ENCODE measurements at places on chromosomes 5 and 9.

GRCh38 chr5:105952875-105953274 is 1717.9 kb downstream of the EFNA5 start:
- no peak for DNase-seq

DNA sequence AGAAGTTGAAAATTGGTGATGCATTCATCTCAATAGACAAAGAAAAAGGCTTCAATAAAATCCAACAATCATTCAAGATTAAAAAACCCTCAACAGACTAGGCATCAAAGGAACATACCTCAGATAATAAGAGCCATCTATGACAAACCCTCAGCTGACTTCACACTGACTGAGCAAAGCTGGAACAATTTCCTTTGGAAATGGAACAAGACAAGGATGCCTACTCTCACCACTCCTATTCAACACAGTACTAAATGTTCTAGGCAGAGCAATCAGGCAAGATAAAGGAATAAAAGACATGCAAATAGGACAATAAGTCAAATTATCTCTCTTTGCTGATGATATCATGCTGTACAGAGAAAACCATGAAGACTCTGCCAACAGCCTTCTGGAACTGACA is 1188.1 kb downstream of the DTWD2 start:
- DNase-seq: no peak

DNA sequence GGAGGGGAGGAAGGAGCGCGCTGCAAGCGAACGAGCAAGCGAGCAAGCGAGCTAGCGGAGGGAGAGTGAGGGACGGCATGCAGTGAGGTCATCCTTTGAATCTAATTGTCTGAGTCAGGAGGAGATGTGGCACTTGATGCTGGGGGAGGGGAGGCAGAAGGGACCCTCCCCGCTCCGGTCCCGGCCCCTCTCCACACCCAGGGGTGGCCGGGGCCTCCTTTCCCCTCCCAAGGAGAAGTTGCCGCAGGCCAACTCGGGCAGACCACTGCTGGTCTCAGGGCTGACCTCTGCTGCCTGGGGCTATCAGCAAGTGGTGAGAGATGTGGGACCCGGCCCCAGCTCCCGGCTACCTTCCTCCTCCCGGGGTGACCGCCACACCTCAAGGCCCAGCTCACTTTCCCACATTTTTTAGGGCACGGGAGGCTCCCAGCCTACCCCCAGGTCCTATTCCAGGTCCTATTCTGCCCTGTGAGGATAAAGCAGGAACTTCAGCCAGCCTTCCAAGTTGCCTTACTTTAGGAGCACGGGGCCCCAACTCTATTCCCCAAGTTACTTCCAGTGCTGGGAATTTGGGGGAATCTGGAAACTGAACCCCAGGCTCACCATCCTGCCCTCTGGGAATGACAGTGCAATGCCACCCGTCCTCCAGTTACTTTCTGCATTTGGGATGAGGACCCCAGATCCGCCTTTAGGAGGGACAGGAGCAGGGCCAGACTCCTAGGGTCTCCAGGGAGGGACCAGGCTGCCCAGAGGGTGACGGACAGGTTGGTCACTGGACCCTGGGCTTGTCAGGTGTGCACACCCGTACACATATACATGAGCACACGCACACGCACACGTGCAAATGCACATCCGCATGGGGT is 11.1 kb downstream of the CNTFR start:
- peak; percentile 98 for DNase-seq

DNA sequence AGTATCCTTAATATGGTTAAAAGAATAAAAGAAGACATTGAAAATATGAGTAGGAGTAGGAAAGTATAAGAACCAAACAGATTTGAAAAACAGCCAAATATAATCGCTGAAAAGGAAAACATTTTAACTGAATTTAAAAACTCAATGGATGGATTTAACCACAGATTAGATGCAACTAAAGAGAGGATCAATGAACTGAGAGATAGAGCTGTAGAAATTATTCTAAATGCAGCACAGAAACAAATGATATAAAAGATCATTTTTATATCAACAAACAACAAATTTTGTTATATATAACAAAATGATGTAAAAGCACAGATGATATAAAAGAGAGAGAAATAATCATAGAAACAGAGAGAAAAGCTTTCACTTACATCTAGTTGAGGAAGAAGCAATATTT is 29.3 kb upstream of the COL5A1 start:
- DNase-seq: no peak

DNA sequence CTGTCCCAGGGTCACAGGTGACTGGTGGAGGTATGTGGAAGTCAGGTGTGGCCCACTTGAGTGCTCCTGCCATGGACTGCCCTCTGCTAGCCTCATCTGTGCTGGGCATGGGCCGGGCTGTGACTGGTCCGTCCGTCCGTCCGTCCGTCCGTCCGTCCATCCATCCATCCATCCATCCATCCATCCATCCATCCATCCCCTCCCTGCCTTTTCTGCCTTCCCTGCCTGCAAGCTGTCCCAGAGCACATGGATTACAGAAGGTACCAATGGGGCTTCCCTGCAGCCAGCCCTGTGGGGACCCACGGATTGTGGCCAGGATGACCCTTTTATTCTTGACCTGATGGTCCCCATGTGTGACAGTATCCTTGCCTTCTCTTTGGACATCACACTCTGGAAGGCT is 92.5 kb downstream of the MACROH2A1 start:
- DNase-seq: no peak

DNA sequence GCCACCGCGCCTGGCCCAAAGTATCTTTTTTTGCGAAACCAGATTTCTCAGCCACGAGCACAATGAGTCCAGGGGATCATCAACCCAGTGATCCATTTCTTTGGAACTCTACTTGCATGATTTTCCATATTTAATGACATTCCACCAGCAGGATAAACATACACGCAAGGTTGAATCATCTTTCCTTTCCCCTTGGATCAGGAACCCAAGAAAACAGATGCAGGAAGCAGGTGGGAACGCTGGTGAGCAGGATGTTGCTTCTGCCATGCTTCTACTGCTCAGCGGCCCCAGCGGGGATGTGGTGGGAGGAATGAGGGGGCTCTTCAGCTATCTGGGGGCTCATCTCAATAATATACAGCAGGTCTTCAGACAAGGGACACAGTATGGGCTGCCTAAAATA is 118.2 kb downstream of the SEC61B start:
- peak; percentile 23 for DNase-seq

DNA sequence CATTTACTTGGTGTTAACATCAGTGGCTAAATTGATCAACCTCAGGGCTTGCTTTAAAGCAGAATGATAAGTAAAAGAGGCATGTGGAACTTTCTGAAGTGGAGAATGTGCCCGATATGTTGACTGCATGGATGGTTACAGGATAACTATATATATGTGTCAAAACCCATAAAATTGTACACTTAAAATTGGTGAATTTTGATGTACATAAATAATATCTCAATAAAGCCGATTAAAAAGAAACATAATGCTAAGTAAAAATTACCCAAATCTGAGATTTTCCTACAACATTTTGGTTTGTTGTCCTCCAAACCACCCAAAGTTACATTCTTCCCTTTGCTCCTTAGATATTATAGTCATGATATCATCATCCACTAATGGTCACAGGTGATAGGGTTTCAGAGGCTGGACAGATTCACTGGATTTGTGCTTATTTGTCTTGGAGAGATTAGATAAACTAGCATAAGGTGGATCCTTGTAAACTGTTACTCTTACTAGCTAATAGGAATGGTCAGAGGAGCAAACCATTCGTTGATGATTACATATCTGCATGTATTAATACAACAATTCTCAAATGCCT is 119.7 kb upstream of the RPS23 start:
- no peak for DNase-seq

DNA sequence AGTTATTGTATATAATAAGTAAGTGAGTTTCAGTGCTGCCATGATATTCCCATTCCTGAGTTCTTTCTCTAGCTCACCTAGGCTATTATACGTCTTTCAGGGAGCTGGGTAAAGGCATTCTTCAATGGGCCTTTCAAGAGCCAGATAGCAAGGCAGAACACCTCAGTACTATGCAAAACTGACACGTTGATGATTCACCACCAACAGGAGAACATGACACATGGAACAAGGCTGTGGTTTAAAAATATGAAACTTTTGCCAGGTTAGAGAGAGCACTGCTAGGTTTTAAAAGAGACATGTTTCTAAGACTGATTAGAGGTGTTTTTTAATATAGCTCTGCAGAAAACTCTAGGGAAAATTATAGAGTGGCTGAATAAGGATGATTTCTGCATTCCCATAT is 95.9 kb downstream of the UGCG start:
- DNase-seq: peak; percentile 51

DNA sequence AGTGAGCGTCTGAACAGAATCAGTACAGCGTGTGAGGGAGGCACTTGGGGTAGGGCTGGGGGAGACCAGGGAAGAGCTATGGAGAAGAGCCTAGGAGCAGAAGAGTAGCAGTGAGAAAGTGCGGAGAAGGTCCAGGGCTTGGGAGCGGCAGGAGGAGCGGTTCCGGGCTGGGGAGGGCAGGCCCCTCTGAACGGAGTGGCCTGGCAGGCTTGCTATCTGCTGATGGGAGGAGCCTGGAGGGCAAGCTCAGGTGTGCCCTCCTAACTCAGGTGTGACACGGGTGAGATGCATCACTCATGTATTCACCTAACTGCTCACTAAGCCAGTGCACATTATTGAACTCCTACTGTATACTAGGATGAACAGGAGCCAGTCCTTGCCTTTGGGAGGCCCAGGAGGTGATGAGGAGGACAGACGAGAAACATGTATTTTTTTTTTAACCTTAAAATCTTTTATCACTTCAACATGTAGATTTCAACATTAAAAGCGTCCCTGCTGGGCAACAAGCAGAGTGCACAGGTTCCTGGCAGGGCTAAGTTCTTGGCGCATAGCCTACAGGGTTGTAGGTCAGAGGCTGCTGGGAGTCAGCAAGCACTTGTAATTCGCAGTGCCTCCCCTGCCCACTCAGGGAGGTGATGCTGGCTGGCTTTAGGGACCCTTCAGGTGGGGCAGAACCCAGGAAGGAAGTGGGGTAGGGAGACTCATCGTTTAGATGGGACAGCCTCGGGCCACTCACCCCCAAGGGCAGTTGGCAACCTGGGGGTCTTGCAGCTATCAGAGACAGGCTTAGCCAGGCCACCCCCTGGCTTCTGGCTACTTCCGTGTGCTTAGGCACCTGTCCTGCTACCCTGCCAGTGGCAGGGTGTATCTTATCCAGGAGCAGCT is 55.5 kb downstream of the TMOD1 start:
- no peak for DNase-seq

GRCh38 chr9:97993000-97993399 is 9.9 kb downstream of the ANP32B start:
- DNase-seq: no peak

GRCh38 chr9:100277166-100277979 is 75.4 kb downstream of the TEX10 start:
- peak; percentile 81 for DNase-seq

- peak; percentile 84 for DNase-seq
These were observed 2.2 kb downstream of the DUSP1 start for GRCh38 chr5:172768573-172769341.

DNA sequence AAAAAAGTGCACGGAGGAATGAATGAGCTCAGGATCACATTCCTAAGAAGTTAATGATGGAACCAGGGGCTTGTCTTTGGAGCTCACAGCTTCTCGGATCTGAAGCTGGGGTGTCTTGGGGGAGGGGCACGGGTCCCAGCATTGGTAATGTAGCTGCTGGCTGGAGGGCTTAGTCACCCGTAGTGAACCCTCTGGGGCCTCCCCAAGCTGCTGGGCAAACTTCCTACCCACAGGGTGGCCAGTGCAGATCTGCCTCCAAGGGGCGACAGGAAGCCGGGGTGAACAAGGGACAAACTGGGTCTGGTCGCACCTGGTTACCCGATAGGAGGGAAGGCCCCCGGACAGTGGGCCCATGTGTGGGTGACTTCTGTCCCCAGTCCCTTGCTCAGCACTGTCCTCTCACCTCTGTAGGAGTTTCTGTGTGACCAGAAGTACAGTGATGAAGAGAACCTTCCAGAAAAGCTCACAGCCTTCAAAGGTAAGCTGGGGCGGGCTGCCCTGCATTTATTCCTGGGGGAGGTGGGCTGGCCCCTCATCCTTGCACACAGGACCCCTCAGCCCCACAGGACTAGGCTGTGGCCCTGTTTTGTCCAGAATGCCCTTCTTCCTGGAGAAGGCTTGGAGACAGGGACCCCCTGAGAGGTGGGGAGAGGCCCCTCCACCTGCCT is 14.1 kb upstream of the NUP214 start:
- DNase-seq: peak; percentile 92

- DNase-seq: no peak
These were observed 188.7 kb upstream of the TLE4 start for GRCh38 chr9:79383096-79383495.

- no peak for DNase-seq
These were observed 77.4 kb upstream of the ALDH1B1 start for GRCh38 chr9:38315085-38315595.

DNA sequence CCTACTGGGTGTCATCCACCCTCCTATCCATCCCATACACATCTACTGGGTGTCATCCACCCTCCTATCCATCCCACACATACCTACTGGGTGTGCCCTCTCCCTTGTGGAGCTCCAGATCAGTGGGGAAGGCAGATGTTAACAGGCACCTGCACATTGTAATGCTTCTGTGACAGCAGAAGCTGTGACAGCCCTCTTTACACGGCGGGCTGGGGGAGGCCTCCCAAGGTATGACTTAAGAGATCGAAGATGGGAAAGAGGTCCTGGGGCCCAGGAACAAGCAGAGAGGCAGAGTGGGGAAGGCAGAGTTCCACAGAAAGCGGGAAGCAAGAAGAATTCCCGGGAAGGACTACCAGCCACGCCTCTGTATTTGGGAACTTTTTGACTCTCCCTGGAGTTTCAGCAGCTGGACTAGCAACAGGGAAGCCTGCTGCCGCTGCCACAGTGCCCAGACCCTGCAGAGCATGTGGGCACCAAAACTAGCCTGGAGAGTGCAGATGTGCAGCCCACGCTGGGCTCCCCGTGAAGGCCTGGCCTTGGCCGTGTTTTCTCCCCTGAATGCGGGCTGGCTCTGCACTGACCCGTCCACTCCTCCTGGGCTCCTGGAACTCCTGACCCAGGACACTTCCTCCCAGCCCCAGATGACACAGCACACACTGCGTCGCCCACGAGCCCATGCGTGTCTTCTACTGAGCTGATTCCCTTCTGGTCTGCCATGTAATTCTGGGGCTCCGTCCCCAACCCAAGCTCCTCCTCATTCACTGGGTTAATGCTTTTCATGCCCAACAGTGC is 9.3 kb downstream of the TOR1A start:
- no peak for DNase-seq

GRCh38 chr5:104512063-104512825 is 949.7 kb upstream of the NUDT12 start:
- no peak for DNase-seq

- DNase-seq: peak; percentile 85
These were observed 34.1 kb upstream of the PSD2 start for GRCh38 chr5:139761501-139761900.

DNA sequence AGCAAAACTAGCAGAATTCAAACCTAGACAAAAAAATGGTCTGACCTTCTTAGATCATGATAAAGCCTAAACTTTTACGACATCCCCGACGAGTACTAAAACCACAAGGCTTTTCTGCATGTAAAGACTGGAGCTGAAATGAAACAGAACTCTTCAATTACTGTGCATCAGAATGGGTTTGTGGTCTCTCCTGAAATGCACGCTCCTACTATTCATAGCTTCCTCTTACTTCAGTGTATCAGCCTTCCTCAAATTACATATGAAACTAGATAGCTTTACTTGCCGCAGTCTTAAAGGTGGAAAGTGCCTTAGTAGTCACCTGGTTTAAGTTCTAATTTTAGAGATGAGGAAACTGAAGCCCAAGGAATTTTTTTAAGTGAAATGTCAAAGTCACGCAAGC is 24.6 kb upstream of the MED10 start:
- no peak for DNase-seq

Data from osteoblast (primary cell).